Left ventricle myocardium inferior (tissue), 1 donor: ENCODE measurements at places on chromosomes 1 and 21.

- no peak for DNase-seq
Measured at GRCh38 chr1:99992044-99992722, 22.4 kb downstream of the SLC35A3 start.

DNA sequence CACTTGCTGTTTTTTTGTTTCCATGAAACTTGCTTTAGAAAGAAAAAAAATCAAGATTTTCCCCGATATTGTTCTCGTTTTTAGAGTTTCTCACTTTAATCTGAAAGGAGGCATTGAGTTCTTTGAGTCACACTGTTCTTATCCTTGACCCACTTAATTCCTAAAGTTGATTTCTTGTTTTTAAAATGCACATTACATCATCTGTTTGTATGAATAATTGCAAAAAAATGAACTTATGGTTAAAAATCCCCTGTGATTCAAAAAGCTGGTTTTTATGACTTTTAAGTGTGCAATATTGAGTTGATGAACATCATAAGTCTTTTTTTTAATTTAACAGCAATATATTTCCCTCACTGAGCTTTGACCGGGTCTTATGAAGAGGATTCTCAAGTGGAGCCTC is 131.6 kb downstream of the SNX7 start:
- no peak for DNase-seq

- no peak for DNase-seq
Measured at GRCh38 chr1:200206340-200206739, 178.8 kb downstream of the NR5A2 start.

DNA sequence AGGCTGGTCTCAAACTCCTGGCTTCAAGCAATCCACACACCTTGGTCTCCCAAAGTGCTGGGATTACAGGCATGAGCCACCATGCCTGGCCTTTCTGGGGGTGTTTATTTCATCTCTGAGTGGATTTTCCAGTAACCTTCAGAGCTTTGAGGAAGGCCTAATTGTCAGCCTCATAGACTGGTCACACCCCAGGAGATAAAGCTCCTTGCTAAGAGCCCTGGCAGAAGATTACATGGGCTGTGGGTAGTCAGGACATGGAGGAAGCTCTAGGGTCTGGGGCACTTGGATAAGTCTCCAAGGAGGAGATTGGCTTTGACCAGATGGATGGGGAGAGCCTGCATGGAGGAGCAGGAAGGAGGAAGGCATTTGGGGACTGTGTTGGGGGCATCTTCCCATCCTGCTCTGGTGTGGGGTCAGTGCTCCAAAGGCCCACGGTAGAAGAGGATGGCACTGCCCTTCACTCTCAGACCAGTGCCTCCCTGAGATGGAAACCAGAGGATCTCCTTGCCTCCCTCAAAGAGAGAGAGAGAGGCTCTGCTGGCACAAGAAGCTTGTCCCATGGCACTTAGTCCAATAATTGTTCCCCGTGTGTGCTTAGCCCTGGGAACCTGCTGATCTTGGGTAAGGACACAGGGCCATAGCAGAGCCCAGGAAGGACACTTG is 14.7 kb upstream of the GSTM4 start:
- no peak for DNase-seq

DNA sequence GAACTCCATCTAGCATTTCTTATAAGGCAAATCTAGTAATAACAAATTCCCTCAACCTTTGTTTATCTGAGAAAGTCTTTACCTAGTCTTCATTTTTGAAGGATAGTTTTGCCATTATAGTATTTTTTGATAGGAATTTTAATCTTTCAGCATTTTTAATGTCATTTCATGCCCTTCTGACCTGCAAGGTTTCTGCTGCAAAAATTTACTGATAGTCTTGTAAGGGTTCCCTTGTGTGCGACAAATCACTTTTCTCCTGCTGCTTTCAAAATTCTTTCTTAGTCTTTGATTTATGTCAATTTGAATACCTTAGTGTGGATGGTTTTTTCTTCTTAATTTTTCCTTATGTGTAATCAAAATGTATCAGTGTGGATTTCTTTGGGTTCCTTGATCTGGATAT is 297.5 kb upstream of the FAM78B start:
- DNase-seq, result no peak

- DNase-seq, result no peak
Measured at GRCh38 chr21:23522751-23523150, 2084.5 kb downstream of the MRPL39 start.

DNA sequence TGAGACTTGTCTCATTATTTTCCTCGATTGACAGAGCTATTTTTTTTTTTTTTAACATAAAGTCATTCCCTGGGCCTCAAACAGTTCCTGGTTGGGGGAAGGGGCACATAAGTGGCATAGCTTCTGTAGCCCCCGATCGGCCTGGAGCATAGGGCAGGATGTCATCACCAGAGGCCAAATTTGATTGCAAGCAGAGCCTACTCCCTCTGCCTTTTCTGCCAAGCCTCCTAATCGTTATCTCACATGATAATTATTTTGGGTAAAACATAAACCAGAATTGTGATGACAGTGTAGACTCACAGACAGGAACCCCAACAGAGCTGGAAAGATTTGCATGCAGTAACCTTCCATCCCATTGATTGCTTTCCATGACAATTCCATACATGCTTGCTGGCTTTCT is 404.8 kb downstream of the PCP4 start:
- DNase-seq, result no peak

DNA sequence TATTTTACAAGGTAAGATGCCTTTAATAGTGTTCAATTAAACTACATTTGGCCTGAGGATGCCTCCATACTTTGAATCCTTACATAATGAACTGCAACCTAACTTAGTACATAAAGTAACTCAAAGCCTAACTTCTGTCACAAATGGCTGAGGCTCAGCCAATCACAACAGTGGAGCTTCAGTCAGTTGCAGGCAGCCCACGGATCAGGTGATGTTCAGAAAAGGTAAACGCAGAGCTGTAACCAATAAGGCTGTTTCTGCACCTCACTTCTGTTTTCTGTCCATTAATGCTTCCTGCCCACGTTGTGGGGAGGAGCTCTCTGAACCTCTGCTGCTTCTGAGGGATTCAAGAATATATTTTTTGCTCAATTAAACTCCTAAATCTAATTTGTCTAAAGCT is 94.8 kb upstream of the KIAA0040 start:
- no peak for DNase-seq

GRCh38 chr1:215772151-215772550 is 205.0 kb downstream of the KCTD3 start:
- no peak for DNase-seq

DNA sequence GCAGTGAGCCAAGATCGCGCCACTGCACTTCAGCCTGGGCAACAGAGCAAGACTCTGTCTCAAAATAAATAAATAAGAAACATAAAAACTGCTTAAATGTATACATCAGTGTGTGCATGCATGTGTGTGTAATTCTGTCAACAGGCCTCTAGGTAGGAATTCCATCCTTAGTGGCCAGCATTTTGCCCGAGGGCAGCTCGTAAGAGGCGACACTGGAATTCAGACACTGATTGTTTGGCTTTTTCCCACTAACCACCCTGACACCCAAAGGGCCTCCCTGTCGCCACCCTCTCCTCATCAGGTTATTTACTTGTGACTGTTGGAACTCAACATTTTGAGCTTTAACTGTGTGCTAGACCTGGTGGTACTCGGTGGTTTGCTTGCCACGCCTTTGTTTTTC is 64.0 kb upstream of the KIF1B start:
- DNase-seq, result no peak

DNA sequence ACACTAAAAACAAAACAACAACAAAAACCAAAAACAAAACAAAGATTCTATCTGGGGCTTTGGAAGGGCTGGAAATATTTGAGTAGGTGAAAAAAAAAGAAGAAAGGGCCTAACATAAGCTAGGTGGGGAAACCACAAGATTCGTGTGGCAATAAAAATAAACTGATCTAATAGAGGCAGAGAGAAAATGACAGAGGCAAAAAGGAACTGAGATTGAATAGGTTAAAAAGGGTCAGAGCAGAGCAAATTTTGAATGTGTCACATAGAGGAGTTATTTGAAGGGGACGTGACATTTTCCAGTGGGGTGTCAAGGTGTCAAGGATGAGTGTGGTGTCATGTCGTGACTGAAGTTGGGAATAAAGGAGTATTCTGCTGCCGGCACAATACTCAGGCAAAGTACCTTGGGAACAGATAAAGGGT is 65.2 kb upstream of the RALGPS2 start:
- no peak for DNase-seq

DNA sequence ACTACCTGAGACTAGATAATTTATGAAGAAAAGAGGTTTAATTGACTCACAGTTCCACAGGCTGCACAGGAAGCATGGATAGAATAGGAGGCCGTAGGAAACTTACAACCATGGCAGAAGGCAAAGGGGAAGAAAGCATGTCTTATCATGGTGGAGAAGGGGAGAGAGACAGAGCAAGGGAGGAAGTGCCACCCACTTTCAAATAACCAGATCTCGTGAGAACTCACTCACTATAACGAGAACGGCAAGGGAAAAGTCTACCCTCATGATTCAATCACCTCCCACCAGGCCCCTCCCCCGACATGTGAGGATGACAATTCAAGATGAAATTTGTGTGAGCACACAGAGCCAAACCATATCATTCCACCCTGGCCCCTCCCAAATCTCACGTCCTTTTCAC is 4.7 kb upstream of the C21orf91 start:
- no peak for DNase-seq

GRCh38 chr21:17660862-17661261 is 48.2 kb upstream of the BTG3 start:
- DNase-seq, result no peak

- no peak for DNase-seq
Measured at GRCh38 chr1:19346026-19346425, 33.9 kb downstream of the SLC66A1 start.

DNA sequence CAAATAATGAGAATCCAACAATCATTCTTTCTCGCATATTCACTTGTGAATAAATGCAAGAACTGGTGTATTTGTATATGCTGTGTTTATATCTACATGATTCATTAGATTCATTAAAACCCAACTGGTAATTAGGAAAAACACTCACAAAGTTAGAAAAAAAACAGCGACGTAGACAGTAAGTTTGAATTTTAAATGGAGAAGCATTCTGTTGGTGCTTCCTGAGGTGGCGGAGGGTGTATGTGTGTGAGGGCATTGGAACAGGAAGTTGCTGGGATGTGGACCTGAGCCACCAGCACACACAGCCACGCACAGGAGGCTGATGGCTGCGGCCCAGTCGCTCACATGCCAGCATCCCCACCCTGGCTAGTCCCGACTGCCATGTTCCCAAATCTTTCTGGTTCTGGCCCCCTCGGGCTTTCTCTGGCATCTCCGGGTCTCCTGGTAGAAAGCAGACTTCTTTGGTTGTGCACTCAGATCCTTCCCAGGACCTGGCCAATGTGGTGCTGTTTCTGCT is 121.6 kb upstream of the IRF2BP2 start:
- no peak for DNase-seq

DNA sequence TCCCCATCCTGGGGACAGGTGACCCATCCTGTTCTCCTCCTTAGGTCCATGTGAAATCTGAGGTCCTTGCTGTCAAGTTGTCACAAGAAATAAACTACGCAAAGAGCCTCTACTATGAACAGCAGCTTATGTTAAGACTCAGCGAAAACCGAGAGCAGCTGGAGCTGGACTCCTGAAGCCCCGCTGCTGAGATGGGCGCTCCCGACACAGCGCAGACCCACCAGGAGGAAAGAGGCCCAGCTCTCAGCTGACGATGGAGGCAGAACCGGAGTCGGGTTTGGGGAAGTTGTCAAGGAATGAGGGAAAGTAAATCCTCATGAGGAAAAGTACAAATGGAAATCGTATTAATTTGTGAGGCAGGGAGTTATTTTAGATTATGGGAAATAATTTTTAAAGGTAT is 109.2 kb downstream of the DHRS3 start:
- no peak for DNase-seq

GRCh38 chr1:8818325-8818775 is 910 bp upstream of the RERE start:
- DNase-seq, result no peak

- DNase-seq, result no peak
Measured at GRCh38 chr1:24463776-24464735, 38.6 kb upstream of the RCAN3 start.

DNA sequence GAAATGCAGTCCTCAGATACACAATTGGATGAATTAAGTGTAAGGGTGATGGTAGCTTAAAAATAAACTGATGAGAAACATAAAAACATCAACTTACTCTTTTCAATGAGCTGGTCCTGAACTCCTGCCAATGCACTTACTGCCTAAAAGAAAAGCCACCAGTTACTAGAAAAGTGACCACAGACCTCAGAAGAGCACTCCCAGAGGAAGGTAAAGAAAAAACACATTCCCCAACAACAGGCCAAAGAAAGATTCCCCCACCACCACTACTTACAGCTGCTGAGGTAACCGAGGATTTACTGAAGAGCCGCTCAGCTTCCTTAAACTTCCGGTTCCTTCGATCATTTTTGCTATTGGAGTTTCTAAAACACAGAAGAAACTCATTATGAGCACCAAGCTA is 5.4 kb downstream of the MEAF6 start:
- DNase-seq, result no peak

- no peak for DNase-seq
Measured at GRCh38 chr1:59332983-59333382, 36.1 kb downstream of the FGGY start.

- no peak for DNase-seq
Measured at GRCh38 chr21:26892151-26892550, 46.9 kb upstream of the ADAMTS1 start.

DNA sequence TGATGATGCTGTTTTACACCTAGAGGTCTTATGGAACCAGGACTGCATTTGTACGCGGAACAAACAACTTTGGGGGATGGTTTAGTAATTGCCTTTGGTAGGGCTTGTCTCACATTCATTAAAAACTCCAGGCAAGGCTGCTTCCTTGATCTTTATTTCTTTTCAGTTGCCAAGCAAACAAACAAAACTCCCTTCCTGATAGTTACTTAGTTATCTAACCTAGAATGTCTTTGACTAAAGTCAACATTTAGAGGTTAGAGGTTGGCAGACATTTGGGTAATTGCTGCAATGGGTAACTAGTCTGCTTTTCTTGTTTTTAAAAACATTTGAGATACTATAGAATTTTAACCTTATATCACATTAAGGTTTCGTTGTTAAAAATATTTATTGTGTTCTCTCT is 500.9 kb upstream of the PTBP2 start:
- no peak for DNase-seq

- DNase-seq, result no peak
Measured at GRCh38 chr1:158115126-158115525, 65.6 kb upstream of the CD1D start.

DNA sequence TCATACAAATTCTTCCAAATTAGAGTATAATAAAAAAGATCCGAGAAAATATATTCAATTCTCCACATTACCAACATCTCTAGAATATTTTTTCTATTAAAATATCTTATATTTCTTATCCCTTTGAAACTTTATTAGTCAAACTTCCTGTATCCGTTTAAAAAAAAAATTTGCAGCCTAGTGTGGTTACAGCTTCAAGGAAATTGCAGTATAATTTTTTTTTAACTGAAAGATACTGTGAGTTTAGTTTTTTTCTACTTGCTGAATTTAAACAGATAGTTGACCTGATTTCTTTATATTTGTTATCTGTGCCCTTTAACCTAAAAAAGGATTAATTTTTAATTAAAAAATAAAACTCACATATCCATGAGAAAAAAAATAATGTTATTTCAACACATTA is 1.5 kb downstream of the RGS18 start:
- no peak for DNase-seq
